ENCODE measurements at places on chromosomes 5 and 9.
A peak's percentile ranks its signal among the peaks of the same experiment; 100 is the strongest.

GRCh38 chr5:112419986-112420864 lies 1.1 kb upstream of the EPB41L4A start:
- peak; percentile 15 for DNase-seq

- DNase-seq = no peak
Measured at GRCh38 chr5:179127136-179128040, 67.2 kb downstream of the ZNF354C start.

DNA sequence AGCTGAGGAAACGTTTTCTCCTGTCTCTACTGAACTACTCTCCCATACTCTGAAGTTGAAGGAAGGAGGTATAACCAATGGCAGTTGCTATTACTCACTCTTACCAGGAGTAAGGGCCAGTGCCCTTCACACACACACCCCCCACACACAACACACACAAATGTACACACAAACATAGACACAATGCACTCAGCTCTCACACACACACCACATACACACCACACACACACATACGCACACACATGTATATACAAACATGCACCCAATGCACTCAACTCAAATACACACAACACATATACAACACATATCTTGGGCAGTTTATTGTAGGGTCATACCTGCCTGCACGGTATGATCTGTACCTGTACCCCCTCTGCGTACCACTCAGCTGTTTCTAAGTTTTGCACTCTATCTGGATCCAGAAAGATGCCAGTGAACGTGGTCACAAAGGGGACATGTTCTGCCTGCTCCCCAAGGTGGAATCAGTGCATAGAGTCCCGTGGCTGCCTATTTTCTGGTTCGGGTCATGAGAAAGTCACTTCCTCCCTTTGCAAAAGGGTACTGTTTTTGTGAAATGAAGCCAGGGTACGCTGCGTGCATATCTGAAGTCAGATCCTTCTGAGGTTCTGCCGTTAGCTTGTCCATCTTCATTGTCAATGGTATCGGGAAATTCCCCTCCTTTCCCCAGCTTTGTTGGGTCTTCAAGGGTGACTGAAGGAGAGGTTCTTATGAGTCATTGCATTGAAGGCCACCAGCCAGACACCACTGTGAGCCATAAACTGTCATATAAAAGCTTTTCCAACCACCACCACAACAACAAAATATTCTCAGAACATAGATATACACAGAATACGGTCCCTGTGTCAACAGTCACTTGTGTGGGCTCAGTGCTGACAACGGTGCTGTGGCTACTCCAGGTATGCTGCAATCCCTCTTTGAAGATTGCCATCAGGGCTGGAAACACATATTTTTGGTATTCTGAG lies 131.9 kb downstream of the UGCG start:
- DNase-seq = no peak

- no peak for DNase-seq
Measured at GRCh38 chr9:77877976-77878375, 153.6 kb downstream of the GNAQ start.

DNA sequence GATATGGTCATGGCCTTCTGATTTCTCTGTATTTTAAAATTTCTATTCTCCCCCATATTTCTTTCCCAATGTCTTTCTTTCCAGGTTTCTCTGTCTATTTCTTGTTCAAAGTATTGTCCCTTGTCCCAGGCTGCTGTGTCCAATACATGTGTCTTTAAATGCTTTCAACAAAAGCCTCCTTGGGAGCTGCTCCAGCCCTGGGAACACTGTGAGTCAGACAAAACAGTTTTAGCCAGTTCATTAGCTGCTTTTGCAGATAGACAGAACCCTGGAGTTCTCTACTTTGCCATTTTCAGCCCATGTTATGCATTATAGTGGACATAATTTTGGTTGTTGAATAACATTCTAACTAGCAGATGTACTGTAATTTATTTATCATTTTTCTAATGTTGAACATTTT lies 20.5 kb upstream of the JAK2 start:
- DNase-seq = no peak

DNA sequence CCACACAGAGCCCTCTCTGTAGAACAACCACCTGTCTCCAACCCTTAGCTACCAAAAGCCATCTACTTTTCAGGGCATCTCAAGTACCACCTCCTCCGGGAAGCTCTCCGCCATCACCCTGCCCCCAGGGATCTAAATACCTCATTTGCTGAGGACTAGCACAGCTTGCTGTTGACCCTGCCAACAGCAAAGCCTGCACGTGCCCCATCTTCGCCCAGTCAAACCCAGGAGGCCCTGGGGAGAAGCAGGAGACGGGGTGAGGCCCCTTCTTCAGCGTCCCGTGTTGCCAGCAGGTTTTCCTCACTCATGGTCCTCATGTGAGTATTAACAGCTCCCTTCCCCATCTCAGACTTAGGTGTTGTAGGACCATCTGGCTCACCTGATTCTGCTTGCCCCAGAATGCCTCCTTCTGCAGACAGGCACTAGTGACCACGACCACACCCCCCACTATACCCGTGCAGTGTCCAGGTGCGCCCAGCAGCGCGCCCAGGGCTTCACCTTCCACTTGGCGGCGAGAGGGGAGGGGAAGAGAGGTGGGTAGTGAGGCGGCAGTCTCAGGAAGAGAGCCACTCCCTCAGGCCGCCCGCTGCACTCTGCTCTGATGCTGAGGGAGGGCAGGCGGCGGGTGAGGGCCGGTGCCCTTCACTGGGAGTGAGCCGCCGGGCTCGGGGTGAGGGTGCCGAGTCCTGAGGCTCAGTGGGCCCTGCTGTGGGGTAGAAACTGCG lies 11.1 kb downstream of the VAV2 start:
- no peak for DNase-seq

DNA sequence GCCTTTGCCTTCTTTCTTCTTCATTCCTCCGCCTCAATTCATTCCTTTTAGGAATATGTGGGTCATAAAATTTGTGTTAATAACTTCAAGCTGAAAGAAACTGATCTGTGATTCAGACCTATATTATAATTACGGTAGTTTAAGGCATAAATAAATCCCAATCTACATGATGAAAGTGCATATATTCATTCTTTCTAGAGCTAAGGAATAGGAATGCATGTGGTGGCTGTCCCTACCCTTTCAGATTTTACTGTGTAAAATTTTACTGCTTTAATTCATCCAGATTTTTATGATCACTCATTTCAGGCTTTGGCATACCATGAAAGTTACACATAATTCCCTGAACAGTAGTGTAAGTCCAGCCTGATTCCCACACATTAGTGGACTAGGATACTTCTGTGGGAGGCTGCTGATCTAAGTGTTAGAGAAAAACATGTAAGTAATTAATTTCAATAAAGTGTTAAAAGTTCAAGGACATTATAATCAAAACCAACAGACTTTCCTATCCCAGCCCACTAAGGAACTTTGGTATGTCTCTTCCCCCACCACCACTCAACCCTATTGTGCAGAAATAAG lies 83.1 kb downstream of the HINT1 start:
- no peak for DNase-seq

DNA sequence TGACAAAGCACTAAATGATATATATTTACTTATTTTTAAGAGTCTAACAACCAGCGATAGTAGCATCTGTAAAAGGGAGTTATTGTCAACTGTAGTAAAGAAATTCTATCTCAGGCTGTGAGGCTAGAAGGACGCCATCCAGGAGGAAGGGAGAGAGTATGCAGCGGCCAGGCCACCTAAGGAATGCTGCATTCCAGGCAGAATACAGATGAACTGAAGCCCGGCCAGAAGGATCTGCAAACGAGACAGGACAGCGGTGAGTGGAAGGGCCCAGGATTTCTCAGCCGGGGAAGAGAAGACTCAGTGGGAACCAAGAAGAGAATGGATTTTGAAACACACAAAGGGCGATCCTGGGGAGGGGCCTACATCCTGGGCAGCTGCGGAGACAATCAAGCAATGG lies 7.4 kb downstream of the RETREG1 start:
- no peak for DNase-seq

DNA sequence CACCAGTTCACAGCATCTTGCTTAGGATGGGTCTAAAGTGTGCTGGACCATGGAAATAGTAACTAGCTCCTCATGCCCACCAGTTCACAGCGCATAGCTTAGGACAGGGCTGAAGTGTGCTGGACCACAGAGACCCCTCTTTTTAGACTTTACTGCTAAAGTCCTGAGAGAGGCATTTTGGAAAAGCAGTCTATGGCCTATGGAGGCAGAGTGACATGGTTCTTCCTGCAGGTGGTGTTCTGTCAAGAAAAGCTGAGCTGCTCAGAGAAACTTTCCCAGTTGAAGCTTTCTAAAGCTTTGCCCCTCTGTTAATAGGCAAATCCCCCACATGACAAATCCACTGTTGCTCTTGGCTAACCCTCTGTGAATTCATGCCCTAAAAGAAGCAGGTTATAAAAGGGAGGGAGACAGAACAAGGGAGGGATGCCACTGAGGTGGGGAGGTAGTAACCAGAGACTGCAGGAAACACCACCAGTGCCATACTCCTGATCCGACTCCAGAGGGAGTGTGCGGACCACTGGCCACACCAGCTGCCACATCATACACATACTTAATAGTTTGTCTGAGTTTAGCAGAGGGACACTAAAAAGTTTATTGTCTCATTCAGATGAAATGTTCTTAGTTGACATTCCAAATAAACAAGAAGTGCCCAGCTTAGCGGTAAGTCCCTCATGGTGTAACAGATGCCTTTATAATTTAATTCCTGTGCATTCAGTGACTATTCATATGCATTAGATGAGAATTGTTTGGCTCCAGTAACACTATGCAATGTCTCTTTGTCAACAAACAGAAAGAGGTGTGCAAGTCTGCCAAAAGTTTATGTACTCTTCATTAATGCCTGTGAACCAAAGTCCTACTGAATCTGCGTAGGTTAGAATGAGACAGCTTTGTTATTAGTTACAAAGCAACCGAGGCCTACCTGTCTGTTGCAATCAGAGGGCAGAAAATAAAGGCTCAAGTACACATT lies 236.2 kb upstream of the NFIL3 start:
- no peak for DNase-seq

DNA sequence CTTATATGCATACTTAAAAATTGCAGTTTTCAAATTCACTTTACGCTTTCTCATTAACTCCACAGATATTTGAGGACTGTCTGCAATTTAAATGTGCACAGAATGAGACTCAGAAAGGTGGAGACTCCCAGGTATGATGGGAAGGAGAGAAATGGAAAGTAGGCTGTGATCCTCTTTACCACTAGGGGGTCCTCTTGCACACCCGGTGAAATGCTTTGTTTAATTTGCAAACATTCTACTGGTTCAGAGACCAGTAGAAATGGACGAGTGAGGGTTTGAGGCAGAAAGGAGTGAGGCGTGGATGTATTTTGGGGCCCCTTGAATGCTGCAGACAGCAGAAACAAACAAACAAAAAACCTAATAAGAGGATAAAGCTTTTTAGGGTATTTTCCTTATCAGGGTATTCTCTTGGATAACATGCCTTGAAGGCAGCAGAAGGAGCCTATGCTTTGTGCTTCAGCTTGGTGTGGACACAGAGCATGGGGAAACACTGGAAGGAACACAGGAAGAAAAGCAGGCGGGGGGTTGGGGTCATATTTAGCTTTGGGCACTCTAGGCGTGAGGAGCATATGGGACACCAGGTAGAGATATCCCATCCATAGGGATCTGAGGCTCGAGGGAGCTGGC lies 410.1 kb downstream of the DMRT2 start:
- no peak for DNase-seq

GRCh38 chr5:136518174-136518573 lies 152.8 kb upstream of the TRPC7 start:
- DNase-seq = no peak

DNA sequence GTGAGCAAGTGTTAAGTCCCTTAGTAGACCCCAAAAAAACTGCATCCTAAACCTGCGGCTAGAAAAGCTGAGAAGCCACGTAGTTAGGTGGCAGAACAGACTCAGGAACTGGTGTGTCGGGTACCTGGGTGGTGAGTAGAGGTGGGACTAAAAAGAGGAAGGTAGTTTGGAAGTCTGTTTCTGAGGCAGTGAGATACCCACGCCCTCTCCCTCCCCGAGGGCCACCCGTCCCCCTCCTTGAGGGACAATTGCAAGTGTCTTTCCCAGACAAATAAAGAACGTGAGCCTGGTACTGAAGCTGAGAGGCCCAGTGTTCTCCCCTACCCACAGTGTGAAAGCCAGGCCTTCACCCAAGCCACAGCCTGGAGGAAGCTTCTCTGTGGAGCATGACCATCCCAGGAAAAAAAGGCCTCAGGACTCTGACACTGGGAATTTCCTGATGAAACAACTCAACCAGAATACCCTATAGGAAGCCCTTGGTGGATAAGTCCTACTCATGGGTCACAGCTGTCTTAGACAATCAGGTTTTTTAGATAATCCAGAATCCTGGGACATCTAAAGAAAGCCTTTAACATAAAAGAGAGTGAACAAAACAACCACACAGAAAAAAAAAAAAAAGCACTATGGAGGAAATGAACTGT lies 7.0 kb upstream of the CD74 start:
- DNase-seq = no peak

DNA sequence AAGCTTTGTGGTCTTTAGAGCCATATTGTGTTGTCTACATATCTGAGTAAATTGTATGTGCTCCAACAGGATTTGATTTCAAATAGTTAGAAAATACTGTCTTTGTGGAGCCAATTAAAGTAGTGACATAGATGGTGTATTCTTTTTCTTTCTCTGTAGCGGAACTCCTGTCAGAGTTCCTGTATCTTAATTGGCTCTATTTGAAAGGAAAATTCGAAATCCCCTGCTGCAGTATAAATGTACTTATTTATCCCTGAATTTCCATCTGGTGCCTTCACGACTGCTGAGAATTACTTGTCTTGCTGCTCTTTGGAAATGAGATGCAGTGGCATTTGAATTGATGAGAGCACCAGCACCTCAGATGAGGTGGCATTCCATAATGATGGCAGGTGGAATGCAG lies 546.7 kb upstream of the SGCD start:
- DNase-seq = no peak

DNA sequence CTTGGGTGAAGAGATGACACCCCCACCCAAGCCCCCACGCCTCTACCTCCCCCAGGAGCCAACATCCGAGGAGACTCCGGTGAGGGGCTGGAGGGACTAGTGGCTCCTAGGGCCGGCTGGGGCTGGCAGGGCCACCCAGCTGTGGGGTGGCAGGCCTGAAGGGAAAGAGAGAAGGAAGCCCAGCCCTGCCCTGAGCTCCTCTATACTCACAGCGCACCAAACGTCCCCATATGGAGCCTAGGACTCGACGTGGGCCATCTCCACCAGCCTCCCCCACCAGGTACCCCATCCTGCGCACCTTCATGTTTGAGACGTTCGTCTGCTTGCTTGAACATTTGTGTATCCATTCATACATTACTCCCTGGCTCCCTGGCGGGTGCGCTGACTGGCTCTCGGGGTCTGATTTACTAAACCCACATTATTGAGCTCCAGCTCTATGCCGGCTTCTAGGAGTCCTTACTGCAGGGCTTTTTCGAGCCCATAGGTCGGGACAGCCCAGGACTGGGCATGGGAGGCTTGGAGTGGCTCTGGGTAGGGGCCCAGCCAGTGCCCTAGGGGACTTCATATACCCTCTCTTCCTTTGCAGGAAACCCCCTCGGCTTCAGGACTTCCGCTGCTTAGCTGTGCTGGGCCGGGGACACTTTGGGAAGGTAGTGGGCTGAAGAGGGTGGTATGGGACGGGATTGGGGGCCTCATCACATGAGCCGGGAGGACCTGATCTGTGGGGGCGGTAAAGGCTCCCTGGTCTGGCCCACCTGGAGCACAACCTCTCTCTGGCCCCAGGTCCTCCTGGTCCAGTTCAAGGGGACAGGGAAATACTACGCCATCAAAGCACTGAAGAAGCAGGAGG lies 9.1 kb downstream of the ZDHHC12 start:
- DNase-seq = no peak

Measured in stimulated activated CD4-positive, alpha-beta T cell treated with anti-CD3 and anti-CD28 coated beads, Interleukin-4, amount 100 ng/mL, for 1 hour (primary cell).